EL (cell line): ENCODE measurements at places on chromosomes 13 and 19.

DNA sequence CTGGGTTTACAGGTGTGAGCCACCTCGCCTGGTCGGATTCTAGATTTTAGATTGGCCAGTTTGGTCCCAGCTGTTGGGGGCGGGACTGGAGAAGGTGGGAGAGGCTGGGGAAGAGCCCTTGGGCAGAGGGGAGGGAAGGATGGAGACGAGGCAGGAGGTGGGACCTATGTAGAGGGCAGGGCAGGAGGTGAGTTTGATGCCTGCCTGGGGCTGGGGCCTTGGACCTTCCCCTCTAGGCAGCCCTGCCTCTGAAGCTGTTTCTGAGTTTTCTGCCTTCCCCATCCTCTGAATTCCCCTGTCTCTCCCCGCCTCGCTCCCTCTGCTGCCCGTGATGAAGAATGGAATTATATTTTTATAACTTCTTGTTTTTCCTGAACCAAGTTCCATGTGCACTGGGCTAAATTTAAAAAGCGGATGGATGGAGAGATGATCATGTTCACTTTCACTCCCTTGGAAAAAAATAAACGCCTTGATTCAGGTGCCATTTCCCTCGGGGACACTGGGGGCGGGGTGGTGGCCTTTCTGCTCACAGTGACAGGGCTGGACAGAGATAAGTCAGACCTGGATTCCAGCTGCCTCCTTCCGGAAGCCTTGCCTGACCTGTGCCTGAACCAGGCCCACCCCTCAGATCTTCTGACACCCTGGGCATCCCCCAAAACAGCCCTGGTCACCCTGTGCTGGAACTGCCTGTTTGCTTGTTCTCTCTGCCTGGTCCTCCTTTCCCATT is 16.5 kb upstream of the TNFAIP8L1 start:
- DNase-seq = no peak

GRCh38 chr19:17074634-17075034 is 618 bp downstream of the HAUS8 start:
- DNase-seq = no peak

GRCh38 chr19:13098277-13099072 is 4.2 kb downstream of the LYL1 start:
- peak; percentile 52 for DNase-seq

- DNase-seq = no peak
Observed at GRCh38 chr19:34230820-34231219, 23.5 kb upstream of the GARRE1 start.

DNA sequence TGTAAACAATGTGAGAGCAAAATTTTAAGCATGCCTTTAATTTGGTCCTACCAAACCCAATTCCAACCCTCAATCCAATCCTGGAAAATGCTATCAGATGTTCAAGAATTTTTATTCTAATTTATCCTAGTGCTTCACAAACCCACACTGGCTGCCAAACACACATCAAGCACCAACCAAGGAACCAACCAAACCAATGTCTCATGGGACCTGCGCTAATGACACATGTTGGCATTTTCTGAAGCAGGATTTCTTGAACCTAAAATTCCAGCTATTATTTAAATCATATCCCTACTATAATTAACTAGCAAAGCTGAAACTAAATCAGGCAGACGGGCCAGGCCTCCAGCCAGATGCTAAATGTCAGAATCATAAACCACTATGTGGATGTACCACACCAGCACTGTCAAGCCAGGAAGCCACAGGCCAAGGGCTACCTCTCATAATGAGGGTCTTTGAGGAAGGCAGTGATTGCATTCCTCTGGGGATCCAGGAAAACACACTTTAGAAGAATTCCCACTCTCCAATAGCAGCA is 5.8 kb downstream of the LATS2 start:
- DNase-seq = no peak

GRCh38 chr19:15042003-15042402 is 7.3 kb upstream of the CASP14 start:
- DNase-seq = no peak

GRCh38 chr13:86976521-86977324 is 694.4 kb upstream of the SLITRK5 start:
- DNase-seq = no peak

DNA sequence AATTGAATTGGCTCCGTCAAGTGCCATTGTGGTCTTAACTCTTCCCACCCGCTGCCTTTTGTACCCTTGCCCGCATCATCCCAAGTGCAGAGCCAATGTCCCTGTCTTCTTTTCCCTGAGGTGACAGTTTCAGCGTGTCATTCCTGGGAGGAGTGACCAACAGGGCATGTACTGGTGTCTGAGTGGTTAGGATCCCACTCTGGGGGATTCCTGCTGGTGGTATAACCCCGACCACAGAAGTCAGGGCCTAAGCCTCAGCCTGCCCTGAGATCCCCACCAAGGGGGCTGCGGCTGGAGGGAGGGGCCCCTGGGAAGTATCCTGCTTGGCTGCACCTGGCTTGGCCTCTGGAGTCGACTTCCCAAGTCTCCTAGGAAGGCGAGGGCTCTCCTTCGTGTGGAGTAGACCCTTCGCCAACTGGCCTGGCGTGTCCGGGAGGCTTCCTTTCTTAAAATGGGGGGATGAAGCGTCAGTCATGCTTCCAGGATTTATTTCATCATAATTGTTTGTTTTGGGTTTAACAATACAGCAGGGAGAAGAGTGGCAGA is 40.6 kb downstream of the NFIX start:
- no peak for DNase-seq

- DNase-seq = no peak
Observed at GRCh38 chr13:53214433-53214832, 185.8 kb downstream of the OLFM4 start.

DNA sequence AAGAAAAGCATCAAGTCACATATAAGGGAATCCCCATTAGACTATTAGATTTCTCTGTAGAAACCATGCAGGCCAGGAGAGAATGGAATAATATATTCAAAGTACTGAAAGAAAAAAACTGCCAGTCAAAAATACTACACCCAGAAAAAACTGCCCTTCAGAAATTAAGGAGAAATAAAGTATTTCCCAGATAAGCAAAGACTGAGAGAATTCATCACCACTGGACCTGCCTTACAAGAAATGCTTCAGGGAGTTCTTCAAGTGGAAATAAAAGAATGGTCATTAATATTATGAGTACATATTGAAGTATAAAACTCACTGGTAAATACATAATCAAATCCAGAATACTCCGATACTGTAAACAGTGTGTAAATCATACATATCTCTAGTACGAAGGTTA is 35.9 kb downstream of the VWA8 start:
- DNase-seq = no peak

- peak; percentile 89 for DNase-seq
Observed at GRCh38 chr13:19597523-19597922, 35.9 kb upstream of the MPHOSPH8 start.

DNA sequence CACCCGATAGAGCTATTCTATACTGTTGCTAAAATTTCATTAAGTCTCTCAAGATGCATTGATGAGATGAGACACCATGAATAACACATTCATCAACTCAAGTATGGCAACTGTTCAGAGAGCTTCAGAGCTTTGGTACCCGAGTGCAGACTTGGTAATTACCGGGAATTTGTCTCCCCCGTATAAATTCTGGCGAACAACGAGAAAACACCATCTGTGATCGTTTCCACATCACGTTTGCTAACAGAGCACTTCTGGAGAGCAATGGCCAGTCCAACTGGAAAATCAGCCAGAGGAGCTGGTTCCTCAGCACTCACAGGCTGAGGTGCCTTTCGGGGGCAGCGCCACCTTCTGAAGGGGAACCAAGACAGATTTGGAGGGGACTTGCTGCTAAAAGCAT is 40.2 kb downstream of the SUGP2 start:
- DNase-seq = no peak

- no peak for DNase-seq
Observed at GRCh38 chr13:87274209-87274819, 396.9 kb upstream of the SLITRK5 start.

GRCh38 chr19:12647490-12648071 is 19.0 kb downstream of the MAN2B1 start:
- peak; percentile 36 for DNase-seq

DNA sequence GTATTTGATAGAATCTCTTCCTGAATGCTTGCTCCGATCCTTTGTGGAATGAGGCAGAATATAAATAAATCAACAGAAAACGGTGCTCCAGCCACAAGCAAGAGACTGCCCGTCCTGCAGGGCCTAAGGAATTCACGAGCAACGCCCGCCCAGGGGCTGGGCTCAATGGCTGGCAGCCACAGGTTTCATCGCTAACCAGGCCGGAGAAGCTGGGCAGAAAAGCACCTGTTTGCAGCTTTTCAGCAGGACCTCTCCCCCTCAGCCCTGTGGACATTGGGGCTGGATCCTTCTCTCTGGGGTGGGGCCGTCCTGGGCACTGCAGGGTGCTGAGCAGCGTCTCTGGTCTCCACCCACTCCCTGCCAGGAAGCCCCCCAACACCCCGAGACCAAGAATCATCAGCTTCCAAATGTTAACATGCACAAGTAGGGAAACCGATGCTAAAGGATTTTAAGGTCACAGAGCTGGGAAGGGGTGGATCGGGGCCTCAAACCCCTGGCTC is 102.5 kb downstream of the GADD45B start:
- DNase-seq = peak; percentile 76

- DNase-seq = no peak
Observed at GRCh38 chr13:45548281-45548680, 67.3 kb downstream of the ERICH6B start.

DNA sequence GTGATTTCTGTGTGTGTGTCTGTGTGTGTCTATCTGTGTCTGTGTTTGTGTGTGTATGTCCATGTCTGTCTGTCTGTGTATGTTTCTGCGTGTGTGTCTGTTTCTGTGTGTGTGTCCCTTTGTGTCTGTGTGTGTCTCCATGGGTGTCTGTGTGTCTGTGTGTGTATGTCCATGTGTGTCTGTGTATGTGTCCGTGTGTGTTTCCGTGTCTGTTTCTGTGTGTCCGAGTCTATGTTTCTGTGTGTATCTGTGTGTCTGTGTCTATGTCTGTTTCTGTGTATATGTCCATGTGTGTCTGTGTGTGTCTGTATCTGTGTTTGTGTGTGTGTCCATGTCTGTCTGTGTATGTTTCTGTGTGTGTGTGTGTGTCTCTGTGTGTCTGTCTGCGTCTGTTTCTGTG is 276.3 kb upstream of the SOX1 start:
- no peak for DNase-seq

DNA sequence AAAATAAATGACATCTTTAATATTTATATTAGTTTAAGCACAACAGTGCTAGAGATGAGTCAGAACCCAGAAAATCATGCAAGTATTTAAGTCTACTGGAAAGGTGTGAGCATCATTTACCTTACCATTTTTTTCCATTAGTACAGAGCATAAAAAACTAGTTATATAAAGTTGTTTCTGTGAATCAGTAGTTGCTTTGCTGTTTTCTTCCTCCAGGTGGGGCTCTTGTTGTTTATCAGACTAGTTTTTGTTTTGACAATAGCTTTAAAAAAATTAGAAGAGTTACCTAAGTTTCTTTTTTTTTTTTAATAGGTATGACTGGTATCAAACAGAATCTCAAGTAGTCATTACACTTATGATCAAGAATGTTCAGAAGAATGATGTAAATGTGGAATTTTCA is 12.7 kb downstream of the SUGT1 start:
- peak; percentile 30 for DNase-seq

DNA sequence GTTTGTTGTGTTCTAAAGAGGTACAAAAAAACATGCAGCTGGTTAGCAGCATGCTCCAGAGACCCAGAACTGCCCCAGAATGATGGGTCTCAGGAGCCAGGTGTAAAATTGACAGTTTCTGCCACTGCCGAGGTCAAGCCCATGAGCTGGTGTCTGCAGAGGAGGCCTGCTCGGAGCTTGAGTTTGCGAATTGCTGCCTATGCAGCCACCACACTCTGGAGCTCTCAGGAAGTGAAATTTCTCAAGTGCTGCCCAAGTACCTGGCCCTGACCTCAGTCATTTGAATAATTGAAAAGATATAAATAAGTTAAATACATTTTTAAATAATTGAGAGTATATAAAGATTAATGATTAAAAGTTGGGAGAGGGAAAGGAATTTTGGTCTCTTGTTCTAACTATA is 66.4 kb downstream of the ZAR1L start:
- DNase-seq = no peak

- no peak for DNase-seq
Observed at GRCh38 chr13:111219950-111220349, 100.5 kb upstream of the TEX29 start.

GRCh38 chr13:67235265-67235664 is 5.1 kb upstream of the PCDH9 start:
- DNase-seq = no peak

GRCh38 chr13:72657379-72657778 is 70.0 kb downstream of the MZT1 start:
- DNase-seq = no peak

DNA sequence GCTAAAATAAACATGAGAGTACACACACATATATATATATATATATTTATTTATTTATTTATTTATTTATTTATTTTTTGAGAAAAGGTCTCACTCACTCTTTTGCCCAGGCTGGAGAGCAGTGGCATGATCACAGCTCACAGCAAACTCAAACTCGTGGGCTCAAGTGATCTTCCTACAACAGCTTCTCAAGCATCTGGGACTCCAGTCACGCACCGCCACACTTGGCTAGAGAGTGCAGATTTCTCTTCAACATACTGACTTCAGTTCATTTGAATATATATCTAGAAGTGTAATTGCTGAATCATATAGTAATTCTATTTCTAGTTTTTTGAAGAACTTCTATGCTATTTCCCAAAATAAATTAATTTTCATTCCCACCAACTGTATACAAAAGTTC is 1711.8 kb downstream of the SLITRK5 start:
- DNase-seq = no peak

DNA sequence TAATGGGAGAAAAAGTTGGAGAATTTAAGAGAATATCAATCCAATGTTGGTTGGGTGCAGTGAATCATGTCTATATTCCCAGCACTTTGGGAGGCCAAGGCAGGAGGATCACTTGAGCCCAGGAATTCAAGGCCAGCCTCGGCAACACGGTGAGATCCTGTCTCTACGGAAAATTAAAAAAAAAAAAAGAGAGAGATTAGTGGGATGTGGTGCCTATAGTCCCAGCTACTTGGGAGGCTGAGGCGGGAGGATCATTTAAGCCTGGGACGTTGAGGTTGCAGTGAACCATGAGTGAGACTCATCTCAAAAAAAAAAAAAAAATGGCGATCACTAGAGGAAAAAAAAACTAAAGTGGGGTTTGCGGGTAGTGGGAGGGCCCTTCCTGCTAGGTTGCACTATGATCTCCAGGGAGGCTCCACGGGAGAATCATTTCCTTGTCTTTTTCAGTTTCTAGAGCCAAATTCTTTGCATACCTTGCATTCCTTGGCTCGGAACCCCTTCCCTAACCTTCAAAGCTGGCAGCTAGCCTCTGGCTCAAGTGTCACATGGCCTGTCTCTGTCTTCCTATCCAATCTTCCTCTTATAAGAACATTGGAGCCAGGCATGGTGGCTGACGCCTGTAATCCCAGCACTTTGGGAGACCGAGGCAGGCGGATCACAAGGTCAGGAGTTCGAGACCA is 5.8 kb upstream of the ERCC2 start:
- DNase-seq = peak; percentile 100

- no peak for DNase-seq
Observed at GRCh38 chr13:19052931-19053330, 128.7 kb downstream of the TUBA3C start.

DNA sequence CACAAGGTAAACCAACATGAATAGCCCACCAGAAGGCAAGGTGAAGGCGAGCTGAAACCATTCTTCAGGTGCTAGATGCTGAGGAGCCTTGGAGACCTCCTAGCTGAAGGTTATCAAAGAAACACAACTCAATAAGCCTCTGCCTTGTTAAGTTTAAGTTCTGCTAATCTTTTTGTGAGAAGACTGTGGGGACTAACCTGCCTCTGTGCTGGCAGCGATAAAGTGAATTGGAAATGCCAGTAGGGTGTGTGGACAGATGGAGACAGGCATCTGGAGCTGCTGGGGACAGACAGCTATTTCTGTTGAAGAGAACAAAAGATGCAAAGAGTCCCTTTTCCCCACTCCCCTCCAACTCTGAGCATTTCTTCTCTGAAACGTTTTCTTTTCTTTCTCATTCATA is 33.5 kb upstream of the FLT1 start:
- DNase-seq = no peak
